Umbilical cord (tissue), 2 donors: ENCODE measurements at places on chromosomes 4 and X. TPM values are rescaled to one million over a fixed set of nuclear protein-coding genes. Genes with fewer than 3 reads are reported as not detected.

GRCh38 chrX:45266456-45266855 lies 65.8 kb upstream of the DIPK2B start:
- DNase-seq = no peak

Gene RAB9B
- total RNA-seq = 32.7 TPM

Gene FRMPD4
- total RNA-seq = 4.6 TPM

- no peak for DNase-seq
Measured at GRCh38 chr4:109294006-109294405, 8.5 kb downstream of the COL25A1 start.

DNA sequence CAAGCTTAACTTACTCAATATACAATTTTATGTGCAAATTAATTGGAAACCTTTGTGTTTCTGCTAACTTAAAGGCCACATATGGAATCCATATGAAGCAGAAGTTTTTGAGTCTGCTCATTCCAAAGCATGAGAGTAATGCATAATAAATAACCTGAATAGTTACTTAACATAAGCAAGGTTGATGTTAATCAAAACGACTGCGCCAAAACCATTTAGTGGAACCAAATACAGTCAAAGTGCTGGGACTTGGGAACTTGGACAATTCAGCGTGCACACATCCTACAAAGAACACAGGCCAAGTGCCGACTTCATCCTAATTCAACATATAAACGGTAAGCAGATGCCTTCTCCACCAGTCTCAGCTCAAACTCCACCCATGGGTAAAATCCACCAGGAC lies 17.0 kb downstream of the TSPAN5 start:
- DNase-seq = no peak

Gene TSPAN7
- total RNA-seq = 3.9 TPM

DNA sequence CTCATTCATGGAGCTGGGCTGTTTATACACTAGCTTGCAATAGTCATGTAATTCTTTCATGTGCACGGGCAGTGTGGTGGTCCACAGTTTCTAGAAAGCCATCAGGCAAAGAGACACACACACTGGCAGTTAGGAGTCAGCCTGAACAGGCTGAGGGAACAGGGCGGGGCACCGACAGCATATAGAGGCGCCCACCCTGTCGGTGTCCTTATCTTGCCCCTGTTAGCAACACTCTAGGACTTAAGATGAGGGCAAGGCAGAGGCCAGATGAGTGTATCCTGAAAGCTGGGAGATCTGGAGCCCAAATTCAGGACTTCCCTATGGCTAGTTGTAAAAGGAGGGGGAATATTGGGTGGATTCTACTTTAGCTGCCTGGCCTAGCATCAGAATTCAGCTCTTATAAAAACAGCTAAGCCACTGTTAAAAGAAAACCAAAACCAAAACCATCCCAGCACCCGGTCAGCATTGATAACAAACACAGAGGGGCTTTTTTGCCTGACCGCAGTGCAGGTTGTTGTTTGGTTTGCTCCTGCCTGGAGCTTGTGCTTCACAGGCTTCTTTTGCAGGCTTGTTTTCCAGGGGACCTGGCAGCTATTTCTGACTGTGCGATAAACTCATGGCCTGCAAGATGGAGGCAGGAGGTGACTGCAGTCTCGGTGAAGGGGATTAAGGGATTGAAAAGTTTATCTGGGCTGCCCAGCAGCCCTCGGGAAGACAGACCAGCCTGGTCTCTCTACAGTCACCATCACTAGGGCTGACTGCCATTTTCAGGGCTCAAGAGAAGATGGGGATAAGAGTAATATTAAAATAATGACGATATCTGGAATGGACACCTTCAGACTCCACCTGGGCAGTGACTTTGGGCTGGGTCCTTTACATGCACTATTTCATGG lies 638.9 kb downstream of the MID1IP1 start:
- peak; percentile 33 for DNase-seq

Gene LEF1
- 15.9 TPM for total RNA-seq
